ENCODE measurements at places on chromosomes 16 and 17.

GRCh38 chr17:27760069-27760885 lies 40.1 kb downstream of the NOS2 start:
- no peaks in the 10 kb centered on the region for H3K36me3 ChIP-seq
- H3K4me1 ChIP-seq, result no peaks in the 10 kb centered on the region
- H3K4me3 ChIP-seq, result no peak overlapping the region
- no peak overlapping the region for H3K27ac ChIP-seq
- H3K27me3 ChIP-seq, result no peaks in the 10 kb centered on the region

DNA sequence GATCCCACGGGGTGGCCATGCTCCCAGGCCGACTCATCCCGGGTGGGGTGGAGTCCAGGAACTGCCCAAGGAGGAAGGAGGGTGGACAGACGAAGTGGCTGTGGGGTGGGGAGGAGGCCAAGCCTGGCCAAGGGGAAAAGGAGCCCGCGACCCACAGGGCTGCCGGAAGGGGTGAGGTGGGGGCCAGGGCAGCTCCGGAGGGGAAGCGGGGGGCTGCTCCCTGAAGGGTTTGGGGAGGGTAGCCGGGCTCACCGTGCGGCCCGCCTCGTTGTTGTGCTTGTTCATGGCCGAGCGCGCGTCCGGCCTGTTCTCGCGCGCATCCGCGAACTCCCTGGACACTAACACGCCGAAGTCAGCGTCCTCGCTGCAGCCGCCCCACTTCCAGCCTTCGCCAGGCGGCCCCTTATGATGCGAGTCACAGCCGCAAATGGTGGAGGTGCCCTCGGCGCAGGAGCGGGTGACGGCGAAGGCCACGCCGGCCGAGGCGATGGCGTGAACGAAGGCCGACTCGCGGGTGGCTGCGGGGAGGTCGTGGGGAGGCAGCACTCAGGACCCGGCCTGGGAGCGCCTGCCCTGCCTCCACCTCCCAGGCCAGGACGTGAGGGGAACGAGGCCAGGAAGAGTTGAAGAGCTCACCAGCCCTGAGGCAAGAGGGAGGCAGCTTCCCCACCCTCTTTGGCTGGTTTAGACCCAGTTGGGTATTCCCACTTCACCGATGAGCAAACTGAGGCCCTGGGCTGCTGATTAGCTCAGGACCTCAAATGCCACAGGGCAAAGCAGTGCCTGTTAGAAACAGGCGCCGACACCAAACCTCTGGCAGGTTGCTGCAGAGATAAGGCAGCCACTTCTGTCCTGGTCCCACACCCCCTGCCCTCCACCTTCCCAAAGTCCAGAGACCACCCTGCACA lies 48.7 kb downstream of the WNT3 start:
- DNase-seq, result no peak
- H3K4me1 ChIP-seq, result peaks cover 13% of the 10 kb centered on the region
- no peak overlapping the region for H3K27ac ChIP-seq
- H3K4me3 ChIP-seq, result no peak overlapping the region
- no peaks in the 10 kb centered on the region for H3K27me3 ChIP-seq
- H3K36me3 ChIP-seq, result no peaks in the 10 kb centered on the region

DNA sequence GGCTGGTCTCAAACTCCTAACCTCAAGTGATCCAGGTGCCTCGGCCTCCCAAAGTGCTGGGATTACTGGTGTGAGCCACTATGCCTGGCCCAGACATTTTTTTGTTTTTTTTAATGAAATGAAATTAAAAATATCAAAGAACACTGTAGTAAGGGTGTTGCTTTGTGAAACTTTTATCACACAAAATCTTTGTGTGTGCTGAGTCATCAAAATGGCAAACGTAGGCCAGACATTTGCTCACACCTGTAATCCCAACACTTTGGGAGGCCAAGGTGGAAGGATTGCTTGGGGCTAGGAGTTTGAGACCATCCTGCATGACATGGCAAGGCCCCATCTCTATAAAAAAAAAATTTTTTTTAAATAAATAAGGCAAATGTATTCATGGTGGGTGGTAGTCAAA lies 9.7 kb downstream of the NAT9 start:
- no peaks in the 10 kb centered on the region for H3K27me3 ChIP-seq
- no peak for DNase-seq
- H3K27ac ChIP-seq, result peak overlapping the region; percentile 97
- H3K4me1 ChIP-seq, result peaks cover 77% of the 10 kb centered on the region

GRCh38 chr17:37133136-37133535 lies 184.4 kb downstream of the AATF start:
- no peak for DNase-seq
- no peaks in the 10 kb centered on the region for H3K36me3 ChIP-seq
- H3K27me3 ChIP-seq, result no peaks in the 10 kb centered on the region
- H3K4me3 ChIP-seq, result no peak overlapping the region
- H3K27ac ChIP-seq, result no peak overlapping the region
- peaks cover 38% of the 10 kb centered on the region for H3K4me1 ChIP-seq

DNA sequence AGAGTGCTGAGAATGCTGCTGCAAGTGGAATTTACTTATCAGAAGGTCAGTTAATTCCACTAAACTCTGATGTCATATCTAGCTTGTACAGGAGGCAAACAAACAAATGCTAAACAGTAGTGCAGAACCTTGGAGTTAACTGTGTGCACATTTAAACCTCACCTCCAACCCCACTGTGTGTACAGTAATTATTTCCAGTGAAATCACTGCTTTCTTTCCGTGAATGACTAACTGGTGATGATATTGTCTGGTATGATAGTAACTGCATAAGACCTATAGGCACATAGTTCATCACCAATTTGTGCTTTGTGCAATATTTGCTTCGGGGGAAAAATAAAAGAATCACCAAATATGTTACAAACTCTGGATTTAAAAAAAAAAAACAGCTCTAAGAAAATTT lies 492.5 kb upstream of the HSBP1 start:
- no peaks in the 10 kb centered on the region for H3K27me3 ChIP-seq
- no peaks in the 10 kb centered on the region for H3K36me3 ChIP-seq
- no peak for DNase-seq
- H3K4me3 ChIP-seq, result no peak overlapping the region
- H3K4me1 ChIP-seq, result no peaks in the 10 kb centered on the region
- no peak overlapping the region for H3K27ac ChIP-seq

DNA sequence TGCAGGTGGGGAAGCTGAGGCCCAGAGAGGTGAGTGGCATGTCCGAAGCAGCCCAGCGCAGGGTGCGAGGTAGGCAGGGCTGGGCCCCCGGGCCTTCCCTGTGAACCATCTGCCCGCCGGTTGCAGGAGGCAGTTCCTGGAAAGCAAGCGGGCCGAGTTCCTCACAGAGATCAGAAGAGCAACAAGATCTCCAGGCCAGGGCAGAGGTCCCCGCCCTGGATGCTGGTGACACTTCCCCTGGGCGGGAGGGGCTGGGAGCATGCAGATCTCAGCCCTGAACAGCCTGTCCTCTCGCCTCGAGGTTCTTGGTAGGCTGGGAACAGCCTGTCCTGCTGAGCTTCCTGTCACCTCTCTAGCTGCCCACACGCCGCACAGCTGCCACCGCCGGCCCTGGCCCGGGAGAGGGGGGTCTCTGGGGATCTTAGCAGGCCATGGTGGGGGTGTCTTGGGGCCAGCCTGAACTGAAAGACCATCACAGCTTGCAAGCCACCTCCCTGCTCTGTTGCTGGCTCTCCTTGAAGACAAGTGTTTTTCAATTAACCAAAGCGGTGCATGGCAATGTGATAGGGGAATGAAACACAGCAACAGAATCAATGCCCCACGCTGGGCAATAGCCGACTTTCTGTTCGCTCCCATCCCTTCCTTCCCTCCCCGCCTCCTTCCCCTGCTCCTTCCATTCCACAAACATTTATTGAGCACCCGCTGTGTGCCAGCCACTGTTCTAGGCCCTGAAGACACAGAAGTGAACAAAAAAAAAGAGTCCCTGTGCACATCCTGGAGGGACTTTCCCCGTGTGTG lies 31.7 kb downstream of the SOCS1 start:
- H3K36me3 ChIP-seq, result no peaks in the 10 kb centered on the region
- H3K27me3 ChIP-seq, result no peaks in the 10 kb centered on the region
- no peak for DNase-seq
- no peak overlapping the region for H3K4me3 ChIP-seq

- no peak overlapping the region for H3K4me3 ChIP-seq
- no peak for DNase-seq
- no peaks in the 10 kb centered on the region for H3K36me3 ChIP-seq
- H3K4me1 ChIP-seq, result no peaks in the 10 kb centered on the region
- no peak overlapping the region for H3K27ac ChIP-seq
- no peaks in the 10 kb centered on the region for H3K27me3 ChIP-seq
These were observed 10.0 kb upstream of the ATP2A3 start for GRCh38 chr17:3974138-3974687.

- DNase-seq, result no peak
These were observed 1027.5 kb downstream of the CDH11 start for GRCh38 chr16:64094181-64094965.

GRCh38 chr17:72380737-72381136 lies 259.9 kb downstream of the SOX9 start:
- peaks cover 12% of the 10 kb centered on the region for H3K4me1 ChIP-seq
- no peak overlapping the region for H3K27ac ChIP-seq

Measured in hepatocyte (in vitro differentiated cells).